ENCODE measurements at places on chromosomes 12 and 14. TPM values are rescaled to one million over a fixed set of nuclear protein-coding genes. Genes with fewer than 3 reads are reported as not detected.

The PTPRQ gene
- total RNA-seq: 0.22 TPM

The PDZRN4 gene
- 0.18 TPM for total RNA-seq

The C14orf180 gene
- 2.7 TPM for total RNA-seq

The P2RX2 gene
- not detected for total RNA-seq

DNA sequence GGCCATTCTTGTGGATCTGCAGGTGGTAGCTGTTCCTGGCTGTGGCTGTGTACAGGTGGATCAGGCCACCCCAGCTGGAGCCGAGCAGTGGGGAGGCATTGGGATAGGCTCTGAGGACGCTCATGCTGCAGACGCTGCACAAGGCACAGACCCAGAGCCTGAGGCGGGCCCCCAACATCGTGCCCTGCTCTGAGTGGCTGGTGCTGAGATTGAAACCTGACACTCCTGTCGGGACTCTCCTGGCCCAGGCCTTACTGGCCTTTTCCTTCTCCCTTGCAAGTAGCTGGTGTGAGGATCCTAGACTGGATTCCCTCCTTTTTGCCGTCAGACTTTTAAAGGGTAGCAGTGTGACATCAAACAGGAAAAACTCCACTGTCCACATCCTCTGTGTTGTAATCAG lies at the start of gene FGF23:
Gene FGF23 (minus strand): TSS at position 308 of the 400 bp plus-strand sequence. CDS start 130 bp downstream, at position 178.
- no peaks in the 10 kb centered on the region for H3K36me3 ChIP-seq
- H3K27ac ChIP-seq: no peak within 1 kb of the TSS
- no peak within 1 kb of the TSS for H3K4me3 ChIP-seq
- H3K27me3 ChIP-seq: no peaks in the 10 kb centered on the region
- no peaks in the 10 kb centered on the region for H3K4me1 ChIP-seq

The WIF1 gene
- total RNA-seq: not detected

GRCh38 chr14:39015360-39015961 lies 87.6 kb downstream of the SEC23A start:
- H3K27me3 ChIP-seq: no peaks in the 10 kb centered on the region
- no peak for DNase-seq
- no peaks in the 10 kb centered on the region for H3K4me1 ChIP-seq
- H3K4me3 ChIP-seq: no peak overlapping the region
- no peaks in the 10 kb centered on the region for H3K36me3 ChIP-seq

GRCh38 chr12:3529281-3529680 lies 38.3 kb downstream of the PRMT8 start:
- no peaks in the 10 kb centered on the region for H3K36me3 ChIP-seq
- H3K4me1 ChIP-seq: no peaks in the 10 kb centered on the region
- H3K27me3 ChIP-seq: no peaks in the 10 kb centered on the region
- no peak overlapping the region for H3K4me3 ChIP-seq
- DNase-seq: no peak

GRCh38 chr12:46073321-46073720 lies 82.9 kb upstream of the SCAF11 start:
- H3K4me3 ChIP-seq: no peak overlapping the region
- no peak for DNase-seq
- no peak overlapping the region for H3K27ac ChIP-seq
- no peaks in the 10 kb centered on the region for H3K36me3 ChIP-seq
- H3K27me3 ChIP-seq: no peaks in the 10 kb centered on the region

DNA sequence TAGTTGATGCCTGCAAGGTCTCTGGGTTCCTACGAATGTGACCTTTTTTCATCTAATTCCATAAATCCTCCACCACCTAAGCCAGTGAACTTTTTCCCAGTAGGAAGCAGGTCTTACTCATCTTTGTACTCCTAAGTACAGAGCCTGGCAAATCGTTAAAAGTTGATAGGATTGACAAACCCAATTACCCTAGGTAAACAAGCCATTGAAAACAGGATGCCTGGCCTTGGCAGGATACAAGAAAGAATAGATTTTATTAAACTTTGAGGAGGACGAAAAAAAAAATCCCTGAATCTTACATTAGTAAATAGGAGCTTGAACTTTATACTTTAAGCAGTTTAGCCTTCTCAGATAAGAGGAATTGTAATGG lies 5.6 kb downstream of the TBPL2 start:
- no peaks in the 10 kb centered on the region for H3K4me1 ChIP-seq
- H3K4me3 ChIP-seq: no peak overlapping the region
- H3K27ac ChIP-seq: no peak overlapping the region
- no peak for DNase-seq

DNA sequence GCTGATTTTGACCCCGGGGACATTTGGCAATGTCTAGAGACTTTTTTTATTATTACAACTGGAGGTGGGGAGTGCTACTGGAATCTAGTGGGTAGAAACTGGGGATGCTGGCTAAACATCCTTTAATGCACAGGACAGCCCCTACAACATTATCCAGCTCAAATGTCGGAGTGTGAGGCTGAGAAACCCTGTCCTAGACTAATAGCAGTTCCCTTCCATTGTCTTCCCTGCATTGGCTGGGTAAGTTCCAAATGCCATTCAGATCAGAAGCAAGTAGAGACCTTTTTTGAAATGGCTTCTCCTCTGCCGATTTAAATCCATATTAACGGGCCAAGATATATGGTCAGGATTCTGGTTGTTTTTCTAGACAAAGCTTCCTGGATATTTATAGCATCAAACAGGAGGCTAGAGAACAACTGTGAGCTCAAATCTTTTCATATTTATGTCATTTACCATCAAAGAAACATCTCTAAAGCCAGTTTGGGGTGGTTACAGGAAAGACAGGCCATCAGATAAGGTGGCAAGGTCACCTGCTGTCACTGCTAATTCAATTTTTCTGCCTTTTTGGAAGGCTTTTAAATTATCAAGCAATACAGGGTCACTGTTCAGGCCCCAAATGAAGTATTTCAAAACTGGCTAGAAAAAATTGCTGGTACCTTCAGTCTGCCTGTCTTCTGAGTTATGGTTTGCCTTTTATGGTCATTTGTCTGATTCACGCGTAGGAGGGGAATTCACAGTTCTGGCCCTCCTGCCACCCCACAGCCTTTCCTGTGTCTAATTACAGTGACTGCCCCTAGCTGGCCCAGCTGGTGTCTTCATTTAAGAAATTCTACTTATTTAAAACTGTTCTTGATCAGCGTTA lies 20.1 kb upstream of the AKAP5 start:
- DNase-seq: no peak
- H3K4me1 ChIP-seq: no peaks in the 10 kb centered on the region
- H3K36me3 ChIP-seq: peaks cover 100% of the 10 kb centered on the region

The RHOJ gene
- 1.7 TPM for total RNA-seq

DNA sequence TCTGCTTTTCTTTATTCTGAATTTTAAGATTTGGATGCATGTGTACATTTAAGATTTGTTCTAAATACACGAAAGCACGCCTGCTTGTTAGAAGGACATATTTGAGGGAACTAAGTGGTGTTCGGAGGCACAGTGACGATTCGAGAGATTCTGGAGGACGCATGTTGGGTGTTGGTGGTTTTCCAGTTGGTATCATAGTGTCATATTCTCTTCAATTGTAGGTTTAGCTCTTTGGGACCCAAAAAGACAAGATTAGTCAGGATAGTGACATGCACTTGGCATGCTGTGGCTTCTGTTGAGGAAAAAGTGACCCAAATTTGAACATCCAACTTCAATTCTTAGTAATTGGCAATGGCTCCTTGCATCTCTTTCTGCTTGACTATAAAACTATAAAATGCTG lies 30.1 kb downstream of the PRKCH start:
- H3K4me3 ChIP-seq: no peak overlapping the region
- H3K27ac ChIP-seq: no peak overlapping the region
- no peaks in the 10 kb centered on the region for H3K4me1 ChIP-seq
- no peaks in the 10 kb centered on the region for H3K36me3 ChIP-seq
- DNase-seq: no peak
- H3K27me3 ChIP-seq: no peaks in the 10 kb centered on the region

All from right lobe of liver (tissue), 6 donors.